ENCODE measurements at places on chromosomes 16 and 17. TPM values are rescaled to one million over a fixed set of nuclear protein-coding genes. Genes with fewer than 3 reads are reported as not detected.

- DNase-seq, result no peak
These were observed at the start of gene CD300LB for GRCh38 chr17:74531231-74531761. CD300LB (minus strand) TSS chr17:74531475; CDS start chr17:74531350, 125 bp downstream.

- peak; percentile 48 for DNase-seq
These were observed 16.0 kb downstream of the DCUN1D3 start for GRCh38 chr16:20884240-20884556.

- peak; percentile 53 for DNase-seq
These were observed 344 bp downstream of the PSME3IP1 start for GRCh38 chr16:57185446-57185944.

The CD300H gene
- total RNA-seq, result not detected

- DNase-seq, result no peak
These were observed 327.9 kb downstream of the HS3ST4 start for GRCh38 chr16:26019381-26020242.

DNA sequence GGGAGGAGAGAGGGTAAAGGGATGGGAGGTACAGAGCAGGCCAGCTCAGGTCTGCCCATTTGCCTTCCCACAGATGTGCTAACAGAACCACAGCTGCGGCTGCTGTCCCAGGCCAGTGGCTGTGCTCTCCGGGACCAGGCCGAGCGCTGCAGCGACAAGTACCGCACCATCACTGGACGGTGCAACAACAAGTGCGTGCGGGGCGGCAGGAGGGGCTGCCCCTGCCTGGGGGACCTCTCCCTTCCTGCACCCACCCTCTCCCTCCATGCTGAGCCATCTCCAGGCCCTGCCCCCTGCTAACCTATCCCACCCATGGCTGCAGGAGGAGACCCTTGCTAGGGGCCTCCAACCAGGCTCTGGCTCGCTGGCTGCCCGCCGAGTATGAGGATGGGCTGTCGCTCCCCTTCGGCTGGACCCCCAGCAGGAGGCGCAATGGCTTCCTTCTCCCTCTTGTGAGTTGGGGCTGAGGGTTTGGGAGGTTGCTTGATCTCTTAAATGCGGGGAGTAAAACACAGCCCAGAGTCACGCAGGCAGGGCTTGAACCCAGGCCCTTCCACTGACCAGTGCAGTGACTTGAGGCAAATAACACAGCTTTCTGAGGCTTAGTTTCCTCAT is 1.2 kb downstream of the EPX start:
- no peak for DNase-seq

The ENKD1 gene
- total RNA-seq, result 11.7 TPM

The NOS2 gene
- 0.07 TPM for total RNA-seq

GRCh38 chr17:70329721-70330120 is 160.4 kb downstream of the KCNJ2 start:
- no peak for DNase-seq

The ZPBP2 gene
- 0.19 TPM for total RNA-seq

The TBX21 gene
- 73.4 TPM for total RNA-seq

DNA sequence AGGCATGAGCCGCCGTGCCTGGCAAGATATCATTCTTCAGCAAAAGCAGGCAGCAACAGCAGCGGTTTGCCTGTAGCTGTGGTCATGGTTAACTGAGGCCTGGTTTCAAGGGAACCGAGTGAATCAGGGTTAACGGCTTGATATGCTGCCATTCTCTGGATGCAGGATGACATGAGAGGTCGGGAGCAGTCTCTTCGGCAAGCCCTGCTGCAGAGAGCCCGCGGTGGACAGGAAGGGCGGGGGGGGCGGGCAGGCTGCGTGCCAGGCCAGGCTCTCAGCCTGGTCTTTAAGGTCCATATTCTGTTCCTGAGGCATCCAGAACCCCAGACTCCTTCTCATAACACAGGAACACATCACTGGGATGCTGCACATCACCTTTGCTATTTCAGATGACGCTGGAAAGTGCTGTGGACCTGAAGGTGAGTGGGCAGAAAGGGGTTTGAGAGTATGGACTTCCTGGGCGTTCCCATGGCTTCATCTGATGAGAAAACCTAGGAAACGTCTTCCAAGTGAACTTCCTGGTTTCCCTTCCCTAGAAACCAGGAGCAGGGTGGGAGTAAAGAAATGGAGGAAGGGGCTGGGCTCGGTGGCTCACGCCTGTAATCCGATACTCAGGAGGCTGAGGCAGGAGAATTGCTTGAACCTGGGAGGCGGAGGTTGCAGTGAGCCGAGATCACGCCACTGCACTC is 165.6 kb upstream of the RPH3AL start:
- no peak for DNase-seq

The SLC5A2 gene
- total RNA-seq, result 0.11 TPM

The CRISPLD2 gene
- 0.05 TPM for total RNA-seq

- DNase-seq, result no peak
These were observed 230.7 kb downstream of the ENGASE start for GRCh38 chr17:79305376-79305767.

GRCh38 chr17:76270127-76270592 is 5.0 kb downstream of the UBALD2 start:
- DNase-seq, result peak; percentile 62

GRCh38 chr16:64339052-64339770 is 782.7 kb downstream of the CDH11 start:
- DNase-seq, result no peak

DNA sequence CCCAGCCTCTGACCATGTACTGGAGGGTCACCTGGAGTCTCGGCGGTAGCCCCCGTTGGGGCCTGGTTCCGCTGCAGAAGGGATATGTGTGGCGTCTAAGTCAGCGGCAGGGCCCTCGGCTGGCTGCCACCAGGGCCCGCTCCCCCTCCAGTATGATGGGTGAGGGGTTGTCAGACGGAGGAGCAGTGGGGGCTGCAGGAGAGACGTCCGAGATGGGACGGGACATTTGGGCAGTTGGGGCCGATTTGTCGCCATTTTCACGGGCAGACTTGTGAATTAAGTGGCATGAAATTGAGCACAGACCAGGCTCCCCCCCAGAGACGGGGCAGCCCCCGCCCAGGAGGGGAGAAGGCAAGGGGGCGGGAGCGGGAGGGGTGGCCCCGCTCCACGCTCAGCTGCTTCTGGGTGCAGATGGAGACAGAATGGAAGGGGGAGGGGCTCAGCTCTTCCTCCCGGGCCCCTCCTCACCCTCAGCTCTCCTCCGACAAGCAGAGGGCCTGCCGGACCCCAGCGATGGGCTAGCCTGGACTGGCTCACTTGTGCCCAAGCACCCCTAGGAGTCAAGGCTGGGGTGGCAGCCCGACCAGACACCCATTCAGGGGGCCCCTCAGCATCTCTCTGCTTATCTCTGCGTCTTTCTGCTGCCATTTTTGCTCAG is 52.7 kb upstream of the LHX1 start:
- no peak for DNase-seq

GRCh38 chr16:29926711-29927052 is 656 bp upstream of the KCTD13 start:
- DNase-seq, result no peak

- peak; percentile 80 for DNase-seq
These were observed 9.4 kb downstream of the SNX20 start for GRCh38 chr16:50671644-50672260.

- DNase-seq, result no peak
These were observed 21.4 kb downstream of the MPRIP start for GRCh38 chr17:17063546-17064122.

DNA sequence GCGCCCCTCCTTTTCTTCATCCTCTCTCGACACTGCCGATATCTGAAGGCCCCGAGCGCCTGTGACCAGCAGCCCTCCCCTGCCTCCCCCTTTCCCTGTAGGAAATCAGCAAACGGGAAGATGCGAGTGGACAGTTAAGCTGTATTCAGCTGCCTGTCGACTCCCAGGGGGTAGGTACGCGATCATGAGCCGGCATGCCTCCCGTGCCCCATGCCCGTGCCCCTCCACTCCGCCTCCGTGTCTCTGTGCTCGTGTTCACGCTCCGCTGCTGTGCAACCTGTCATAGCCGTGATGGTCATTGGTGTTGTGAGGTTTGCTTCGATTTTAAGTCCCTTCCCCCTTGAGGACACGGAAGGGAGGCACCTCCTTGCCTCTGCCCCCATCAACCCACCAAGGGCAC is 34.4 kb downstream of the CACNA1G start:
- DNase-seq, result no peak

DNA sequence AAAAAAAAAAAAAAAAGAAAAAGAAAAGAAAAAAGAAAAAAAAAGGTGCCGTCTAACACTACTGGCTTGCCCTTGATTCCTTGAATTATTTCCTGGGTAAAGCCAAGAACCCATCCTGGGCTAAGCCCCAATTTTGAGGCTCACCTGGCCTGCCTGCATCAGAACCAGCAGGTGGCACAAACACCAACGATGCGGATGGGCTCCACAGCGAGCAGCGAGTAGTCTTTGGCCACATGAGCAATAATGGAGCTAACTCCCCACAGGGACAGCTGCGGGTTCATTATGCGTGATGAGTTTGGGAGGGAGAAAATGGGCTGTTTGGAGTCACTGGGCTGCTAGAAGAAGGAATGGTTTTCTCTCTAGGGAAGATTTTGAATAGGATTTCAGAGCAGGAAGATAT is 91.1 kb downstream of the ASIC2 start:
- DNase-seq, result no peak

GRCh38 chr17:3911271-3912053 is 4.8 kb downstream of the P2RX1 start:
- peak; percentile 91 for DNase-seq

DNA sequence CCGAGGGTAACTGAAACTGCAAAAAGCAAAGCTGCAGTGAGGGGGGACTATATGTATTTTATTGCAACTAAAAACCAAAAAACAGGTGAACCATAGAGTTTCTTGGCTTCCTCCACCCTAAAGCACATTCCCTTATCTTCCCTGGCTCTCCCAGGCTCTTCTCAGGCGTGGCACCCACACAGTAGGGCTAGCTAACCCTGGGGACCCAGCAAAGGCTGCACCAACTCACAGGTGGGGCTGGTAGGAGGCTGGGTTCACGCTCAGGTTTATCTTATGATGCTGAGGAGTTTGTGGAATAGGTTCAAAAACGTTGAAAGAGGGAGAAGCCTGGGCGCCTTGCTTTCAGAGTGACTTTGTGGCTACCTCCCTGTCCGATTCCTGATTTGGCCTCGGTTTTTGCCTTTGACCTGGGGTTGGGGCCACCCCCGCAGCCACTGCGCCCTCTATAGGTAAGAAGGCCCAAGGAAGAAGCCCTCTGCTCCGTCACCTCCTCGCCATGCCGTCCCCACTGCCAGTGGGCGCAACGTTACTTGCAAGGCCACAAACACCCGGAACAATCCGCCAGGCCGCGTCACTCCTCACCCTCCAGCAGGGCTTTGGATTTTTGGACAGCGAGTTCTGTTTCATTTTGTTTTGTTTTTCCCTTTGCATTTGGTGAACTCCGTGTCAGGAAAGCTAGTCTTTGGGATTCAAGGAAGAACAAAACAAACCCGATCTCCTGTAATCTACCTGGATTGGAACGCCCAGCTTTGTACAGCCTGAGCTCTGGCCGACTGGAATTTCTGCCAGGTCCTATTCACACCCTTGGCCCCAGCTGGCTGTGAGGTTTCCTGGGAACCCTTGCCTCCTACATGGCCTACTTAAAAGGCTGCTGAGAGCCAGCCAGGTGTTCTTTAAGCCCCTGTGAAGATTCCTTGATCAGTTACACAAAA is 60.8 kb downstream of the TBC1D16 start:
- DNase-seq, result peak; percentile 25

- no peak for DNase-seq
These were observed 159.0 kb downstream of the RAB11FIP4 start for GRCh38 chr17:31550389-31551056.

The MSI2 gene
- total RNA-seq, result 55.3 TPM

GRCh38 chr17:53313746-53314145 is 509.0 kb upstream of the KIF2B start:
- no peak for DNase-seq

The C16orf92 gene
- total RNA-seq, result not detected

DNA sequence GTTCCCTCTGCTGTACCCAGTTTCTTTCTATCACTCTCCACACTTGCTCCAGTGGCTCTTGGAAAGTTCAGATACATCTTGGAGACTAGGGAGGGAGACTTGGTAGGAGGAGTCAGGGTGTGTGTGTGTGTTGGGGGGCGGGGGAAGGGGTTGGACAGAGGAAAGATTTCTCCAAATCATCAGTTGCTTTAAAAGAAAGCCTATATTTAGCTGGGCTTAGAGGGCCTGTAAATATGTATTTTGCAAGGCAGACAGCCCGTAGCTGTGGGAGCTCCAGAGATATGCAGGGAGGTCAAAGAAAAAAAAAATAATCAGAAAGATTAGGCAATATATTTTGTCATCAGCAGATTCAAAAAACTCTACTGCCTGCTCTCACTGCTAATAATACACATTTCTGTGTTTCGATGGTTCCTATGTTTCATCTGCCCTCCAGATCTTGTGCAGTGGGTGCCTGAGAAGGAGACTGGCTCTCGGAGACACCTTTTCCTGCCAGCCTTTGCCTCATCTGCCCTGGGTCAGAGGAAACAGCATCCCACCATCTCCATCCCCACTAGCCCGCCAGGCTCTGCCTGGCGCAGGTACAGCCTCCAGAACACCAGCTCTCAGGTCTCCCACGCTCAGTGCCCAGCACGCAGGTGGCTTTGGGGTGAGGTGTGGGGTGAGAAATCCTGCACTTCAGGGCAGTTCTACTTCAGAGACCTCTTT is 4.8 kb upstream of the PPP1R9B start:
- DNase-seq, result no peak

- DNase-seq, result no peak
These were observed 37.6 kb upstream of the ZC3H18 start for GRCh38 chr16:88532434-88533241.

The CCDC154 gene
- total RNA-seq, result 1.6 TPM

GRCh38 chr17:17186051-17186450 is 20.1 kb downstream of the PLD6 start:
- DNase-seq, result peak; percentile 83

GRCh38 chr16:4098501-4098900 is 17.7 kb downstream of the ADCY9 start:
- DNase-seq, result no peak

DNA sequence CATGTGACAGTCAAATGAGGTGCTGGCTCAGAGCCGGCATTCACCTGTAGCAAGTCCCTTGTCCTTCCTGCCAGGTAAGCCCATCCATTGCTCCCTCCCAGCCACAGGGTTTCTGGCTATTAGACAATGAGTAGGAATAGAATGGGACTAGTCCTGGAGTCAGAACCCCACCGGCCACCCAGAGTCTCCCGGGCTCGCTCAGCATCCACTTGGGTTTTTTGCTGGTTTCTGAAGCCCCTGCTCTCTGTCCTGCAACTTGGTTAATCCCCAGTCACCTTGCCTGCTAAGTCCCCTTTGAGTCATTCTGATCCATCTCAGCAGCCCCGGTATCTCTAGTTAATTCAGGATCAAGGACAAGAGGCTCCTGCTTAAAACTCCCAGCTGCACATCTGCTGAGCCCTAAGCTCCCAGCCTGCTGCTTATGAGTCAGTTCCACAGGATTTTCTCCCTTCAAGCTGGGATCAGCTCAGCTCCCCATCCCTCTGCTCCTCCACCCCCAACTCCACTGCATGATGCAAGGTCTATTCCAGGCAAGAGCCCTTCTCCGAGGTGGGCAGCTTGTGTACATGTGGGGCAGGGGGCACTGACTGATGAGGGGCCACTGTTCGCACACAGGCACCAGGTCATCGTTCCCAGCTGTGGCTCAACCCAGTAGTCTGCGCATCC is 19.9 kb upstream of the MRPS23 start:
- DNase-seq, result no peak

GRCh38 chr16:89815639-89816348 is 653 bp downstream of the FANCA start:
- peak; percentile 43 for DNase-seq

Measured in activated CD4-positive, alpha-beta T cell treated with anti-CD3 and anti-CD28 coated beads for 36 hours (primary cell).